ENCODE measurements at places on chromosomes 6 and 20. TPM values are rescaled to one million over a fixed set of nuclear protein-coding genes. Genes with fewer than 3 reads are reported as not detected.
A peak's percentile ranks its signal among the peaks of the same experiment; 100 is the strongest.

DNA sequence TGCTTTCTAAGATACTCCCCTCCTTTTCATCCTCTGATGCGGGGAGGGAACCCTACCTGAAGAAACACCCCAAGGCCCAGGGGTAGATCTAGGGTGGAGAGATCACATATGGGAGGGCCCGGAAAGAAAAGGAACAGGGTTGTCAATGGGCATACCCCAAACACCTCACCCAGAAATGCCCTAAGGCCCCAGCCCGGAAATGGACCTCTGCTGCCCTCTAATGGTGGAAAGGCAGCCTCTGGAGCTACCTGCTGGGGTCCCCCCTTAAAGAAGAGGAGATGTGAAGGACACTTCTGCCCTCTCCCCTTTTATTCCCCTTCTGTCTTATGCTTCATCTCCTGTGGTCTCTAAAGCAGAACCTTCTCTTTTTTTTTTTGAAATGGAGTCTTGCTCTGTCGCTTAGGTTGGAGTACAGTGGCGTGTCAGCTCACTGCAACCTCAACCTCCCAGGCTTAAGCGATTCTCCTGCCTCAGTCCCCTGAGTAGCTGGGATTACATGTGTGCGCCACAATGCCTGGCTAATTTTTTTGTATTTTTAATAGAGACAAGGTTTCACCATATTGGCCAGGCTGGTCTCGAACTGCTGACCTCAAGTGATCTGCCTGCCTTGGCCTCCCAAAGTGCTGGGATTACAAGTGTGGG, 458 bp upstream of the ARMC12 start:
- DNase-seq = peak; percentile 70

DNA sequence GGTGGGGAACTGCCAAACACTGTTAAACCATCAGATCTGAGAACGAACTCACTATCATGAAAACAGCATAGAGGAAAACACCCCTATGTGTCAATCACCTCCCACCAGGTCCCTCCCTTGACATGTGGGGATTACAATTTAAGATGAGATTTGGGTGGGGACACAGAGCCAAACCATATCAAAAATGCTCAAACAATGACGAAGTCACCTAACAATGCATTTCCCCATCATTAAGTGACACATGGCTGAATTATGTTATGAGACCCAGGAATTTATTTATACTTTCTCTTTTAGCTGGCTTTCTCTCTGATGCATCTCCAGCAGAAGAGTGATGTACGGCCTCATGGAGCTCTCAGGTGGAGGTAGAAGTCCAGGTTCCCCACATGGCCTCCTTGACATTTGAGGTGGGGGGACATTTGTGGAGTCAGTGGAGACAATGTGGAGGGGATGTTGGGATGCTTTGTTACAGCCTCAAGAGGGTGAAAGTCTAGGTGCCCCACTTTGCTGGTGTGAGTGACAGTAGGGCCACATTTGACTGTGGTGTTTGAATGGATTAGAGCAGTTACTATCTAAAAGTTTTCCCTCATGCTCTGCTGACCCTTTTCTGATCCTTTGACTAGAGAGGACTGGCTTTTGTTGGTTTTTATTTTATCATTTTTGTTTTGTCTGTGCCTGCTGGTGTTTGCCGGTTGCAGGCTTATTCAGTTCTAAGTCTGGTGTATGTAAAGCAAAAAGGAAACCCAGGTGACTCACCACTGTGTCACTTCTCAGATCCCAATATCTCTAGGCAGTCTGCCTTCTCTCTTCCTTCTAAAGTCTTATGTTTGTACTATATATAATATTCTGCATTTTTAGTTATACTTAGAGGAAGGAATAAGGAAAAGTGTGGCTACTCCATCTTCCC, 18.5 kb upstream of the DCBLD1 start:
- no peak for DNase-seq

HRH3 gene
- polyA plus RNA-seq = 0.21 TPM

OTOR gene
- polyA plus RNA-seq = 0.28 TPM

DNA sequence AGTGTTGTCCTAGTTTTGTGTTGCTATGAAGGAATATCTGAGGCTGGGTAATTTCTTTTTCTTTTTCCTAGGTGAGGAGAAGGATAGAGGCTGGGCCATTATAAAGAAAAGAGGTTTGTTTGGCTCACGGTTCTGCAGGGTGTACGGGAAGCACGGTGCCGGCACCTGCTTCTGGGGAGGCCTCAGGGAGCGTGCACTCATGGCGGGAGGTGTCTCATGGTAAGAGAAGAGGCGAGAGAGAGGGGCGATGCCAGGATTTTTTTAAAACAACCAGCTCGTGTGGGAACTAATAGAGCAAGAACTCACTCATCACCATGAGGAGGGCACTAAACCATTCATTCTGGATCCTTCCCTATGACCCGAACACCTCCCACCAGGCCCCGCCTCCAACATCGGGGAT, 14.2 kb upstream of the NPBWR2 start:
- DNase-seq = no peak

MAP1LC3A gene
- 22.0 TPM for polyA plus RNA-seq

- no peak for DNase-seq
Measured at GRCh38 chr6:167849846-167850459, 23.2 kb downstream of the AFDN start.

SLC22A7 gene
- polyA plus RNA-seq = not detected

GRCh38 chr20:9368893-9369292, 145.5 kb upstream of the LAMP5 start:
- DNase-seq = no peak

CTCFL gene
- not detected for polyA plus RNA-seq

PARD6B gene
- polyA plus RNA-seq = 0.46 TPM

EDN3 gene
- polyA plus RNA-seq = 33.8 TPM

NKAIN4 gene
- polyA plus RNA-seq = 26.2 TPM

SOBP gene
- polyA plus RNA-seq = 24.4 TPM

DNA sequence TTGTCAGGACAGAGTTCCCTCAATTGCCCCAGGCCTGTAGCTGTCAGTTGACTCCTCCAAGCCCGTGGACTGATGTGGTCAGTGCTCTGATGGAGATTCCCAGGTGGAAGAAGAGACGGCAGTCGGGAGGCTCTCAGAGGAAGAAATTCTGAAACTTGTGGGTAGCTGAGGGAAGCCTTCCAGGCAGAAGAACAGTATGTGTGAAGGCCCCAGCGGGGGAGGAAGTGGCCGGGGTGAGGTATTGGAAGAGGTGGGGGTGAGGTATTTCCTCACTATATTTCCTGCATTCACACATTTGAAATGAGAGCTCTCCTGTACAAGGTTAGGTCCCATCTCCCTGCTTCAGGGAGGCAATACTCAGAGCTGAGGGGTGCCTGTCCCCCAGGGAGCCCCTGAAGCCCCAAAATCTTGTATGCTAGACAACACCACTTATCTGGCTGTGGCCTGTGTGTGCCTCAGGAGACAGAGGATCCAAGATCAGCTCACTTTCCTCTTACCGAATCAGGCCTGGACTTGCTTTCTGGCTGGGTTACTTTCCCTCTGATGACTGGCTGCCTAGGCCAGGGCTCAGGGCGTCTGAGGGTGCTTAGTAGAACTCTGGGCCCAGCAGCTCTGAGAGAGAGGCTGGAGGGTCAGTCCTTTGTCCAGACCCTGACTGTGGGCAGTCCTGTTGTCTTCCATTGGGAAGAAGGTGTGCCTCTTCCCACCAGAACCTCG, 49.3 kb upstream of the MYL9 start:
- no peak for DNase-seq
